ENCODE measurements at places on chromosomes 1 and 21. TPM values are rescaled to one million over a fixed set of nuclear protein-coding genes. Genes with fewer than 3 reads are reported as not detected.
A peak's percentile ranks its signal among the peaks of the same experiment; 100 is the strongest.

MROH7 gene
- 15.1 TPM for total RNA-seq

- no peak for DNase-seq
Observed at GRCh38 chr1:18486195-18486594, 5.5 kb downstream of the KLHDC7A start.

MSH4 gene
- total RNA-seq = 0.14 TPM

GRCh38 chr1:36743286-36744005 is 260.7 kb upstream of the CSF3R start:
- DNase-seq = no peak

DNA sequence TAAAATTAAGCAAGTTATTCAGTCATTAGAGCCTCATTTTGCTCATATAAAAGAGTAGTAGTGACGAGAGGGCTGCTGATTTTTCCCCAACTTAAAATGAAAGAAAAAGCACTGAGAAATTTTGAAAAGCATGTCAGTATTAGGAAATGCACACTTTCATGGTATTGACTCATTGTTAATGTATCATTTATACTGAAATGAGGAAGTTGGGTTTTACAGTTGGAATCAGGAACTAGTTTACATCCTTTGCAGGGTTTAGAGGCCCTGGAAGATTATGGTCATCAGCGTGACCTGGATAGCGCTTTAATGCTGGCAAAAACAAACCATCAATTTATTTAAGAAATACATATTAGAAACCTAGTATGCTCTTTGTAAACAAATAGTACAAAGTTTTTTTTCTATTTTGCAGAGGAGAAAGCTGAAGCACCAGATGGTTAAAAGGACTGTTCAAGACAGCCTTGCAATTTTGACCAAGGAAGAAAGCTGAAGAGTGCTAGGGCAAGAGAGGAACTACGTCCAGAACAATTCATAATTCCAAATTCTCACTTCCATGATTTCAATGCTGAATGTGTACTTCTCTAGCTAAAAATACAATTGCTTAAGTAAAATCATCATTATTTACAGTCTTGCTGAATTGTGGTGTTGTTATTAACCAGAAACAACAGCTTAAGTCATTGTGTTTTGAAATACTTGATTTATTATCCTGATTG is 94.8 kb upstream of the SGIP1 start:
- DNase-seq = no peak

S100A7A gene
- not detected for total RNA-seq

DNA sequence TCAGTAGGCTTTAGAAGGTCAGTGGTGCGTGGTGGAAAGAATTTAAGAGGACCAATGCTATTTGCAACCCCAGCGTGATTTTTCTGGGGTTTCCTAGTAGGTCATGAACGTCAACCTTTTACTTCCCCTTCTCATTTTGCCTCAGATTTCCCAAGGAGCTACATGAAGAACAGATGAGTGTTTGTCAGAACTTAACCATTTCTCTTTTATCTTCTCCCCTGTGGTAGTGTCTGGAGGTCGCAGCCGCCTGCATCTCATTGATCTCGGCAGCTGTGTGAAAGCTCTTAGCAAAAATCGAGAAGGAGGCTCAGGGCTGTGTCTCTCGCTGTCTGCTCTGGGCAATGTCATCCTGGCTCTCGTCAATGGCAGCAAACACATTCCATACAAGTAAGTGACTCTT is 491.1 kb downstream of the KIF26B start:
- DNase-seq = no peak

THEM5 gene
- total RNA-seq = not detected

- DNase-seq = peak; percentile 99
Observed at GRCh38 chr1:12528021-12528852, 89.8 kb downstream of the DHRS3 start.

DNA sequence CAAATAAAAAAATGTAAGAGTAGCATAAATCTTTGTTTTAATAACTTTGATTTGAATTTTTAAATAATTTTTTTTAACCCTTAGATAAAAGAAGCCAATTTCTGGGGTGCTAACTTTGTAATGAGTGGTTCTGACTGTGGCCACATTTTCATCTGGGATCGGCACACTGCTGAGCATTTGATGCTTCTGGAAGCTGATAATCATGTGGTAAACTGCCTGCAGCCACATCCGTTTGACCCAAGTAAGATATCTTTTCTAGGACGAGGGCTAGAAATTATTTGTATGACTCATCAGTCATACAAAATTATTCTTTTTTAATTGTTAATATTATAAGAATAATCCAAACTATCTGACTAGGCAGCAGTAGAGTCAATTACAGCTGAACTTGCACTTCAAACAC is 71.2 kb downstream of the GPR161 start:
- no peak for DNase-seq

DNA sequence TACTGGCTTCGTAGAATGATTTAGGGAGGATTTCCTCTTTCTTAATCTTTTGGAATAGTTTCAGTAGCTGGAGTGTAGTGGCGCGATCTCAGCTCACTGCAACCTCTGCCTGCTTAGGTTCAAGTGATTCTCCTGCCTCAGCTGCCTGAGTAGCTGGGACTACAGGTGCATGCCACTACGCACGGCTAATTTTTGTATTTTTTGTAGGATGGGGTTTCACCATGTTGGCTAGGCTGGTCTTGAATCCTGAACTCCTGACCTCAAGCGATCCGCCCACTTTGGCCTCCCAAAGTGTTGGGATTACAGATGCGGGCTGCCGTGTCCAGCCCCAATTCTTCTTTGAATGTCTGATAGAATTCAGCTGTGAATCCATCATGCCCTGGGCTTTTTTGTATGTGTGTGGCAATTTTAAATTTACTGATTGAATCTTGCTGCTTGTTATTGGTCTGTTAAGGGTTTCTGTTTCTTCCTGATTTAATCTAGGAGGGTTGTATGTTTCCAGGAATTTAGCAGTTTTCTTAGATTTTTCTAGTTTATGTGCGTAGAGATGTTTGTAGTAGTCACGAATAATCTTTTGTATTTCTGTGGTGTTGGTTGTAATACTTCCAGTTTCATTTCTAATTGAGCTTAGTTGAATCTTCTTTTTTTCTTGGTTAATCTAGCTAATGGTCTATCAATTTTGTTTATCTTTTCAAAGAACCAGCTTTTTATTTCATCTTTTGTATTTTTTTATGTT is 15.3 kb downstream of the MAN1C1 start:
- DNase-seq = peak; percentile 9

Measured in stomach (tissue), 19 donors.